Cardiac septum (tissue), 1 donor: ENCODE measurements at places on chromosomes 1 and 21. TPM values are rescaled to one million over a fixed set of nuclear protein-coding genes. Genes with fewer than 3 reads are reported as not detected.

- DNase-seq = no peak
Observed at GRCh38 chr1:207174913-207175312, 70.9 kb downstream of the C4BPA start.

- no peak for DNase-seq
Observed at GRCh38 chr1:54816130-54816529, 15.0 kb upstream of the TTC22 start.

DNA sequence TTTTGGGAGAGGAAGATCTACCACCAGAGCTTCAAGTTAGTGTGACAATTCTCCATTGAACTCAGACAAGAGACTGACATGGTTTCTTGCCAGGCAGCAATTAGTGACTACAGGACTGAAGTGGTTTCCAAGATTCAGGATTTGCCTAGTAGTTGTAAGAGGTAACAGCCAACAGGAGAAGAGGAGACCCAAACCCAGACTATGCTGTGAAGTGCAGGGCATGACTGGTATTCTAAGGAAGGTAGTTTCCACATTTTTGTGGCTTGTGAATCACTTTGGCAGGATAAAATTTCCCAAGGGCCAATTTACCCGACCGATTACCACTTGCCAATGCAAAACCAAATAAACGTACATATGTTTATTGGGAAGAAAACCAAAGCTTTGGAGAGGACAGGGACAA lies 14.7 kb upstream of the RAP1A start:
- no peak for DNase-seq

GRCh38 chr1:186286615-186287315 lies 88.3 kb downstream of the TPR start:
- DNase-seq = no peak

GRCh38 chr1:176566004-176566975 lies 103.3 kb downstream of the PAPPA2 start:
- DNase-seq = no peak

- DNase-seq = no peak
Observed at GRCh38 chr1:93463960-93464359, 16.0 kb downstream of the FNBP1L start.

Gene BTBD8
- 4.5 TPM for total RNA-seq

GRCh38 chr1:51344602-51345299 lies 14.4 kb upstream of the TTC39A start:
- DNase-seq = no peak

DNA sequence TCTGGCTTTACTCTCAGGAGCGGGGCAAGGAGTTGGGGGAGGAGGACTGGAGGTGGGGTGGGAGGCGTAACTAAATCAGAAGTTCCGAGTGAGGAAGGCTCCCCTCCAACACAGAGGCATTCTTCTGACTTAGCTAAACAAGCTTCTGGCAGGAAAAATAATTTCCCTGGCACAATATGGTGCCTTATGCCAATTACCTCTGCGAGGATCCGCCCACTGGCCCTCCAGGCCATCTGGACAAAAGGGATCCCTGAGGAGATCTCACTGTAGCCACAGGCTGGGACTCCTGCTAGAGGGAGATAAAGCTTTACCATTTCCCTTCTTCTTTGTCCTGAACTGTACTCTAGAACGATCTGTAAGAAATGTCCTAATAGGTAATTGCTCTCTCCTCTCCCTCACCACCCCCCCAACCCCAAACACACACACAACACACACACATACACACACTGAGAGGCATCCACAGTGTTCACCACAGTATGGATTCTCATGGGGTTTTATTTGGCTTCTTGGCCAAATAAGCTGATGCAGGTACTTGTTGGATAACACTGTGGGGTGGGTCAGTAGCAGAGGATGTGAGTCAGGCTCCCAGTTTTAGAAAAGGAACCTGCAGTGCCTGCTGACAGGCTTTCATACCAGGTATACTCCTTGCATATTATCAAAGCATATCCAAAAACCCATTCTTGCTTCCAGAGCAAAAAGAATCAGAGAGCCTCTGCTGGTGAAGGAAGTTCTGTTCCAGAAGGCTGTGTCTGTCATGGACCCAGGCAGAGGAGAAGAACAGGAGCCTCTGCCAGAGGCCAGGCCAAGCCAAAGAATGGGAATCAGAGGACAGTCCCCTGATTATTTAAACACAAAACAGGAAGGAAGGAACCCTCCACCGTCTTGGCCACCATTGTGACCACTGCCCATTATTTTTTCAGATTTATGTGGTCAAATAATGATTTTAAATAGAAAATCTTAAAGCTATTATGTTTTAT lies 169.1 kb downstream of the C1orf21 start:
- no peak for DNase-seq

DNA sequence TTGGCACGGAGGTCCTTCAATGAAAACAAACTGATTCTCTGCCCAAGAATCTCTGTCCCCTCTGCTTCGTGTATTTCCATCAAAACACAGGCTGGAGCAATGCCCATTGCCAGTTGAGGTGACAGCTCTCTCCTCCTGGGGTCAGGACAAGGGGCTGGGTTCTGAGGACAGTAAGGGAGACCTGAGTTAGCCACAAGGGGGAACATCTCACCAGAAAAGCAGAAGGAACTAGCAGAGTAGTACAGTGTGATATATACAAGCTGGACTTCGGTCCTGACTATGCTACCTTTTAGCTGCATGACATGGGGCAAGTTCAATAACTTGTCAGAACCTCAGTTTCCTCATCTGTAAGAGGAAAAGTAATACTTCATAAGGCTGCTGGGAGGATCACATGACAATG lies 50.3 kb downstream of the SYT2 start:
- DNase-seq = no peak
